Motor neuron (in vitro differentiated cells): ENCODE measurements at places on chromosomes 13 and 19.
A peak's percentile ranks its signal among the peaks of the same experiment; 100 is the strongest.

GRCh38 chr19:18839465-18840287, 7.9 kb downstream of the UPF1 start:
- ATAC-seq, result peak; percentile 15

DNA sequence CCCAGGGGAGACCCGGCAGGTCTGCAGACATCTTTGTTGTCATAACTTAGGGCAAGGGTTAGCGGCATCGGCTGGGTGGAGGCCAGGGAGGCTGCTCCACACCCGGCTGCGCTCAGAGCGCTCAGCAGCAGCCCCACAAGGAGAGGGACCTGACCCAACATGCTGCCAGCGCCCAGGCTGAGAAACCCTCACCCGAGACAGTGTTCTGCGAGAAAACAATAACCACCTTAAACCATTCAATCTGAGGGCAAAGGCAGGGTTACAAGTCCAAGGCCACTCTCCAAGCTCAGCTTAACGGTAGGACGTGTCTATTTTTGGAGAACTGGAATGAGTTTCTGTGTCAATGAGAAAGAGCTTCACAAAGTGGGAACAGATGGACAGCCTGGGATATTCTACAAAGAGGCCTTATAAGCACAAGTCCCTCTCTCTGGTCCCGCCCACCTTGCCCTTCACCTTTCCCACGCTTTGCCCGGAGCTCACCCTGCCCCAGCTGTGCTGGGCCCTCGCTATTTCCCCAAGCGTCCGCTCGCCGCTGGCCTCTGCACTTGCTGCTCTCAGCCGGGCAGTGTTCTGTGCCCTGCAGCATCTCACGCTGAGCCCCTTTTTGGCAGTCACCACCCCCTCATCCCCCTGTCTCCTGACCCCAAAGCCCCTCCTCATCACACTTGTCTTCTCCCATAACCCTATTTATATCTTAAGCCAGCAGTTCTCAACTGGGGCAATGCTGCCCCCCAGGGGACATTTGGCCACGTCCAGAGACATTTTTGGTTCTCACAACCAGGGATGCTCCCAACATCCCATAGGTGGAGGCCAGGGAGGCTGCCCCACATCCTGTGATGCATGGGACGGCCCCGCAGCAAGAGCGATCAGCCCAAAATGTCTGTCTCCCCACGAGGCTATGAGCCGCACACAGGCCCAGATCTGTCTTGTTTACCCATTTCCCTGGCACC, 17.6 kb downstream of the PPP1R12C start:
- ATAC-seq, result no peak

GRCh38 chr19:35872180-35872579, 3.8 kb downstream of the APLP1 start:
- ATAC-seq, result no peak

DNA sequence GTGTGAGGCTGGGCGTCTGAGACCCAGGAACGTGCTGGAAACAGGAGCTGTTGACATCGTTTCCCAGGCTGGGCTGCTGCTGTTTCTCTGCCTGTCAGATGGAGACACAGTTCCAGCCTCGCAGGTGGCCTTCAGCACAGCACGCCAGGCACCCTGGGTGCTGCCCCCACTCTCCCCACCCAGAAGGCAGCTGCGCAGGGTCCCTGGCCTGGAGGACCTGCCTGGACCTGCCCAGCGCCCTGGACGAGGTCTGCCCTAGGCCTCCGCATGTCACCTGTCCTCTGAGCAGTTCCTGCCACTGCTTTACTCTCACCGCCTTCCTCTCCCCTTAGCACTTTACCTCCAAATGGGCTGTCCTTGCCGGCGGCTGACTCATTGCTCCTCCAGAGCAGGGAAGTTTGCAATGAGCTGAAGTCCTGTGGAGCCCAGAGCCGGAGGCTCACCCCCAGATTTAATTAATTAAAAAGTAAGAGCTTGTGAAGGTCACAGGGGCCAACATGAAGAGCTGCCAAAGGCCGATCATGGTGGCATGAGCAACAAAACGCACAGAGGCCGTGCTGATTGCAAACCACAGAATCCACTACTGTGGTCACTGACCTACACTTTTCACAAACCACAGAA, 32.2 kb downstream of the C13orf46 start:
- ATAC-seq, result no peak

DNA sequence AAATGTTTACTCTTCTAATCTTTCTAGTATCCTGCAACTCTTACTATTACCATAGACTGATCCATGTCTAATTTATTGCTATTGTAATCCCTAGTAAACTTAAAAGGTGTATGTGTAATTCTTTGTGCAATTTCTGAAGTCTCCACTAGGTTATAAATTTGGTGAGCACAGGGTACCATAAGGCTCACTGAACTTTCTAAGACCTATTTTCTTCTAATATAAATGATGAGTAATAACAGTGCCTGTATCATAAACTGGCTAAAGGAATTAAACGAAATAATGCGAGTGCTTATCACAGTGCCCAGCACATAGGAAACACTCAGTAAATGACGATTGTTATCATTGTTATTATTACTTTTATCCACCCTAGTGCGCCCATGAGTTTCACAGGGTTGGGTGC, 119.1 kb downstream of the KLF12 start:
- no peak for ATAC-seq

DNA sequence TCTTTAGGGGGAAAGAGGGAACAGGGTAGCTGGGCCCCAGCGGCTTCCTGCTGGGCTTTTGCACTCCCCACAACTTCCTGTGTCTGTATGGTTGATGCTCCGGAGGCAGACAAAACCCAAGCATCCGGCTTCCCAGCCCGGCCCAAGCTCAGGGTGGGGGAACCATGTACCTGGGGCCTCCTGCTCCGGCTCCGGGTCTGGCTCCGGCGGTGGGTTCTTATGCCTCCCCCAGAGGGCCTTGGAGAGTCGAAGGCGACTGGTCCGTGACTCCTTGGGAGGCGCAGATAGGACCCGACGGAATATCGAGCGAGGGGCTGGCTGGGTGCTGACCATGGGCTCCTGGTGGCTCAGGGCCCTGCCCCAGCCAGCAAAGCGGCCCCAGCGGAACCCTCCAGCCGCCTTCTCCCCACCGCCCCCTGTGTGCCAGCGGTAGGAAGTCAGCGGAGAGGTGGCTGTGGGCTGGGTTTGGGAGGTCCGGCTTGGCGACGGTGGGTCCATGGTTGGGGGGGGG, 428 bp downstream of the RASAL3 start:
- ATAC-seq, result no peak

- no peak for ATAC-seq
These were observed 79.3 kb upstream of the TEX29 start for GRCh38 chr13:111241006-111241755.

DNA sequence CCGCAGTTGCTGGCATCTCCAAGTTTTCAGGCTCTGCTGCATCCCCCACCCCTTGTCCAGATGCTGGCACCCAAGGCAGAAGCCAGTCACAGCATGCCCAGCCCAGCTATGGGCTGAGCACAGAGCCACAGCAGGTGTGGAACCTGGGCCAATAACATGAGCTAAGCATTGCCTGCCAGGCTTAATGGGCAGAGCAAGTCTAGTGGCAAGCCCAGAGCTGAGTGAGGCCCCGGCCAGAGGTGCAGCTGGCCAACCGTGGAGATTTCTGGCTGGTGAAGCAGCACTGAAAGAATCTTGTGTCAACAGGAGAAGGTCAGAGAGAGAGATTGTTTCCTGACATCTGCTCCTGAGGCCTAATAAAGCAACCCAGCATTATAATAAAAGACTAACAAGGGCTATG, 111.0 kb downstream of the B3GLCT start:
- ATAC-seq, result no peak

DNA sequence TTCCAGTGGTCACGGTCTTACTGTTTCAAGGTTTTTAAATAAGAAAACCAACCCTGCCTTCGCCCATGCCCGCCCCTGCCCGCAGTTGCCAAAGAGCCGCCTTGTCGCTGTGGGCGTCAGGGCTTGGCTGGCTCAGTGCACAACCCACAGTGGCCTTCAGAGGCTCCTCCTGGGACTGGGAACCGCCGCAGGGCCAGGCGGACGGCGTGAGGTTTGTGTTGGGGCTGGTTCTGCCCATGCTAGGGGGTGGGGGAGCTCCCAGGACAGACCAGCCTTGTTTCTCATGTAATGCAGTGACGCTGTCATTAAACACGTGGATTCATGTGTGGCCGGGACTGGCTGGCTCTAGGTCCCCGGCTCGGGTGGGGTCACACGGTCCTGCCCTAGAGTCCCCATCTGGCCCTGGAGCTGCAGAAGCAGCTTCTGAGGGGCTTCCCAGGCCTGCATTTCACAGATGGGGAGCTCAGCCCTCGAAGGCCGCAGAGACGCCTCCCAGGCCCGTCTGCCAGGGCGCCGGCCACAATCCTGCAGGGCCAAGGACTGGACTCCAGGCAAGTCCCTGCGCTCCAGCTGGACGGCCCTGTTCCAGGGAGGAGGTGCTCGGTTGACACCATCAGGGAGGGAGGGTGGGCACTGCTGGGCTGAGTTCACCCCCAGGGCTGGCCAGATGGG, 2.4 kb upstream of the TEKTIP1 start:
- no peak for ATAC-seq

- ATAC-seq, result no peak
These were observed 287.4 kb downstream of the PCDH17 start for GRCh38 chr13:57918913-57919312.

- no peak for ATAC-seq
These were observed 315.9 kb downstream of the ATP8A2 start for GRCh38 chr13:25687471-25688225.

DNA sequence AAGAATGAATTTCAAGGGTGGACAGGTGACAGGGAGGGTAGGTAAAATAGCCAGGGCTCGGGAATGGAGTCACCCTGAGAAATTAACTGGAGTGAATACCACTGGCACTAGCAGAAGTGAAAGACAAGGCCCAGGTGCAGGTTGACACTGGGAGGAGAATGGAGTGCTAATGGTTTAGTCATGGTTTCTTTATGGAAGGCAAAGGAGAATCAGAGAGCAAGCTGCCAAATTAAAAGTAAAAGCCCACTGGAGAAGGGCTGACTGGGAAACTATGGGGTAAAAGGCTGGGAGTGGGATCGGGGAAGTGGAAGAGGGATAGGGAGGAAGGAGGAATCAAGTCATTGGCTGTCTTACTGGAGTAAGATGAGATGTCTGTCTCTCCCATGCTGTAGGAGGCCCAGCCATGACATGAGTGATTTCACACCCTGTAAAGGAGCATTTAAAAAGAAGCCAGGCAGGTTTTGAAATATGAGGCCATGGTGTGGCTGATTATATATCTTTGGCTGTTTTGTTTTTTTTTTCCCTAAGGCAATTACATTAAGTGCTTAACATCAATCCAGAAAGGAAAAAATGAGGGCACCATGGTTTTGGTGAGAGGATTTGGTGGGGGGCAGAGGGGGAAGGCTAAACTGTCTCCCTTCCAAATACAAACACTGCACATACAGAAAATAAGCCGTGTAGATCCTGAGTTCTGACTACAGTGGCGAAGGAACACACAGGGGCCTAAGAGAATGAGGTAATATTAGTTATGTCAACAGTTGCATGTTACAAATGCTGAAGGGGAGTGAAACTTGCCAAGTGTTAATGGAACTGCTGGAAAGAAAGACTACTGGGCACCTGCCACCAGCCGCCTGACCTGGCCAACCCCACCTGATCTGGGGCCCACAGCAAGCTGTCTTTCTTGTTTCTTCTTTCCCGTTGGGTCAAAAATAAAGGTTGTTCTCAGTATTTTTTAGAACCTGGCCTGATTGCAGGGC, 183.5 kb upstream of the TSC22D1 start:
- no peak for ATAC-seq

DNA sequence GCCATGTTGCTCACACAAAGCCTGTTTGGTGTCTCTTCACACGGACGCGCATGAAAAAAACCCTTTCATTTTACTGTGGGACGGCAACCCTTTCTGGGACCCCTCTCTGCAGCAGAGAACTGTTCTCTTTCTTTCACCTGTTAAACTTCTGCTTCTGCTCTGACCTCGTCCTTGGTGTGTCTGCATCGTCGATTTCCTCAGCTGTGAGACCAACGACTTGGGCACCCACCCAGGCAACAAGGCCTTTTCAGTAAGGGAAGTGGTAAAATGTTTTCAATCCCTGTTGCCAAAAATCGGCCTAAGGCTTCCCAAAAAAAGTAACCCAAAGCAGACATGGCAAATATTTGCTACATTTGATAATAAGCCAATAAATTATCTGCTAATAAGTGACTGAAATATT, 515.3 kb downstream of the IRS2 start:
- no peak for ATAC-seq

- no peak for ATAC-seq
These were observed 75.2 kb downstream of the INSR start for GRCh38 chr19:7219056-7219455.

DNA sequence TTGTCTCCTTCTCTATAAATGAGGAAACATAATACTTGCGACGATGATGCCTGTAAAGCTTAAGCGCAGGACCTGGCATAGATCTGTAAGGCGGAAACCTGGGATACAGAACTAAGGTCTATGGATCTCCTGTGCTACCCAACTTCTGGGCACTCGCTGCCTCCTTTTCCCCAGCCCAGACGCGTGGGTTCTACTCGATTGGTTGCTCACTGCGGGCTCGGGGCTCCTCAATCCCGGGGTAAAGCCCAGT, 615 bp upstream of the PSMC4 start:
- ATAC-seq, result no peak

- peak; percentile 88 for ATAC-seq
These were observed 475.8 kb downstream of the FOXO1 start for GRCh38 chr13:40190641-40191100.

GRCh38 chr13:97212601-97213040, 9.5 kb upstream of the MBNL2 start:
- no peak for ATAC-seq

DNA sequence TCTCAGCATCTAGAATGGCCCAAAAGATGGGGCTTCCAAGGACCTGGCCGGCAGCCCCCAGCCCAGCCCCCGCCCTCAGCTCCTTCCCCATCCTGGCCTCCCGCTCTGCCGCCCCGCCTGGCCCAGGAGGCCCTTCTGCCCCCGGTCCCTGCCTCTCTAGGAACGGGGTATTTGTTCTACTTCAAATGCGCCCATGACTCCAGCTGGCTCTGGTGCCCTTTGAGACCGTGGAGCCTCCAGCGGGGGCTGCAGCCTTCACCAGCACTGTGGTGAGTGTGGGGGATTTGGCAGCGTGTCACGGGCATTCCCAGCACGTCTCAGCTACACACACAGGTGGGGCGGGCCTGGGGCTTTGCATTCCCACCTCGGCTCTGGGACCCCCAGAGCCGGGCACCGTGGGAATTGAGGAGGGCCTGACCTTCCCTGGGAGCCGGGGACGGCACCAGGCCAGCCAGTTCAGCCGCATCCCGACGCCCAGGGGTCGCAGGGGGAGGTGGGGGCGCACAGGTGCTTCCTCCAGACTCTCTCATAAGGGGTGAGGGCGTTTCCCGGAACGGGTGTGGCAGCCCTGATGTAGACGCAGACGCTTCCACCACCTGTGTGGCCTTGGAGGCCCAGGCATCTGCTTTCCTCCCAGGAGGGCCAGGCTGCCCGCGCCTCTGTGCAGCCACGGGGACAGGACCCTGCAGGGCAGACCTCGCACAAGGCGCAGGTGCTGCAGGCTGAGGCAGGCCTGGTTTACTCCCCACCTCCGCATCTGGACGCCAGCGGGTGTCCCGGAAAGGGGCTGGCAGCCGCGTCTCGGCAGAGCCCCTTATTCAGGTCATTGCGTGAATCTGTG, 947 bp downstream of the ATP4B start:
- no peak for ATAC-seq

DNA sequence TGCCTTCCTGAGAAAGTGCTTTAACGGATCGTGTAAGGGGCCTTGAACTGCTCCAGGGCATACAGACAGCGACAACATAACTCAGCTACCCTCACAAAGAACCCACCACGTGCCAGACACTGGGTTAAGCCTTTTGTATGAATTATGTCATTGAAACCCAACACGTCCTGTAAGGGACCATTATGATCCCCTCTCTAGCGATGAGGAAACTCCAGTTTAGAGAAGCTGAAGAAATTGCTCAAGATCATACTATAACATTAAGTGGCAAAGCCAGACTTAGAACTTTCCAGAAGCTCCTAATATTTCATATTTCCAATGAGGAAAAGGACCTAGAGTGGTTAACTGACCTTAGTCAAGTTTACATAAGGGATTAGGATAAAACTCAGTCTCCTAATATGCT, 57.0 kb upstream of the RAP2A start:
- ATAC-seq, result no peak
